ENCODE measurements at places on chromosomes 12 and 14.

GRCh38 chr12:62130402-62130801 is 129.8 kb upstream of the USP15 start:
- DNase-seq, result no peak

DNA sequence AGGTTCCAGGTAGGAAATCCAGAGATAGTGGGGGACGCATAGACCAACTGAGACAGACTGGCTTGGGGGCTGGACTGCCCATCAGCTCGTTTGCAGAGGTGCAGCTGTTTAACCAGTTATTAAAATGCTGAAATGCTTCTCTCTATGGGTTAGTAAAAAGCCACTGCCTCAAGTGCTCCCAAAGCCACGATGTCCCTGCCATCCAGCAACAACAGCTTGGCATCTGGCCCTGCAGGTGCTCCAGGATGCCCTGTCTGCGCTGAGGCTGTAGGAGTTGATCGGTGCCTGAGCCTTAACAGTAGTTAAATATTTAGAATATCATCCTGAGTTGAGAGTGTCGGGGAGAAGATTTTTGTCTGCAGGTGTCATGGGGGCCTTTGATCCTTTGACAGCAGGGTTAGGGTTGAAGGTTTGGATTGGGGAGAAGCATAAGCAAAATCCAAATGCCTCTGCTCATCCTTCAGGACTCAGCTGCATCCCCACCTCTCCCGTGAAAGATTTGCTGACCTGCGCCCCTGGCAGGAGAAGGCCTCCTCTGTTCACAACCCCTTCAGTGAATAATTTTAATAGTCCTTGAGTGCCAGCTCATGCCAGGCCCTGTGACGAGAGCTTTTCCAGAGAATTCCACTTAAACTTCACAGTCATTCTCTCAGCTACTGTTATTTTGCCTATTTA is 127.3 kb upstream of the PWP1 start:
- DNase-seq, result no peak

DNA sequence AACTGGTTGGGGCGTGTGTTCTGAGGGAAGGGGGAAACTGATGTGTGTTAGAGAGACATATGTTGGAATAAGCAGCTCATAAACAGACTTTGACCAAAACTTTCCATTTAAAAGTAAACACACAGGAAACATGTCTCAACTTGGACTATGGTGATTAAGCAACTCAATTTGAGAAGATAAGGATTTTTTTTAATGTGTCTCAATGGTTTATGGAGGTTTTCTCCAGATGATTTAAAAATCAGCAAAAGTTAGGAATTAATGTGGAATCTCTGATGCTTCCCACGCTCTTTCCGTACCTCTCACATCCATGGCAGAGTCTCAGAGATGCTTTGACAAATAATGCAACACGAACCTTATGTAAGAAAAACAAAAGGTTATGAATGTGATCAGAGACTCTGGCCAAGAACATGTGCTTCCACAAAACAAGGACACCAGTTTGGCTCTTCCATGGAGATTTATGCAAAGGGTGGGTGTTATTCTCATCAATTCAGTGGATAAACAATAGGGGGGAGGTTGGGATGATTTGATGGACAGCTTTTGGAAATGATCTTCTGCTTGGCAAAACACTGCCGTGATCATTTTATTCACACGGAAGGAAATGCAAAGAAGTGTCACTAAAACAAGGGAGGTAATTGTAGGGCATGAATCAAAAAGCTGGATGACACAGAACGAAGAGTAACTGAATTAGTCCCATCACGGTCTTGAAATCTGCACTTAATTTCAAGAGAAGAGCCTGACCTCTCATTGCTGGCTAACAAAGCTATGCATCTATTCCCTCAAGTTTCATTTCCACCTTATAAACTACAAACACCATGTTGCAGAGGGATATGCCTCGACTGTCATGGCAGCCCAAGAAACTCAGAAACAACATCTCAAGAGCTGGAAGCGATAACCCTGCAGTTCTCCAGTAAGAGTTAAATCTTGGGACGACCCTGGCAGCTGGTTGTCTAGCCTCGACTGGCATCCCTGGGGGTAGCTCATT is 76.5 kb downstream of the FOXN3 start:
- DNase-seq, result no peak

DNA sequence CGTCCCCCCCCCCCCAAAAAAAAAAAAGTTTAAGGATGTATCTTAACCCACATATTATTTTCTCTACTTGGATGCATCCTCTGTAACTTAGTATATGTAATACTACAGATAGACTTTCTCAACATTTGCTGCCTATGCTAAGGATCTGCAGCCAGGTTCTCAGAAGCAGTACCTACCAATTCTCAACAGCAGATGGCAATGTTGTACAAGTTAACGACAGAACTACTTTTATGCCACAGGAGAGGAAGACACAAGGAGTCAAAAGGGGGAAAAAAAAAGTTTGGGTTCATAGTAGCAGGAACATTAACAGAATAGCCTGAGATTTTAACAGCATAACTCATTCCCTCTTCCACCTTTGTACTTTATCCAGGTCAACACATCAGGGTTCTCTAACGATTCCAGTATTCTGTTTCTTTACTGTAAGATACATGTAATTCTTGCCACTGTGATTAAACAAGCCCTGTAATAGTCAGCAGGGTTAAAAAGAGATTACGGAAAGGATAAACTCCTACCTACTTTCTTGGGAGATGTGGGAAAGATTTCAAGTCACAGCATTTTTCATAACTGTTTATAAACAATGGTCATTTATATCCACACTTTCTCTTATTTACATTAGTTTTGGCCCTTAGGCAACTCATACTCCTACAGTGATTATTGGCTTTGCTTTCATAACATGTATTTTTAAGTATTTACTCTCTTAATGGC is 5.7 kb upstream of the NEK9 start:
- no peak for DNase-seq

All from activated effector memory CD4-positive, alpha-beta T cell treated with anti-CD3 and anti-CD28 coated beads, Interleukin-2, amount 50 U/mL, for 16 hours (primary cell).